ENCODE measurements at places on chromosomes 13 and 19. TPM values are rescaled to one million over a fixed set of nuclear protein-coding genes. Genes with fewer than 3 reads are reported as not detected.

Gene ARL11
- 0.44 TPM for total RNA-seq

Gene SLC10A2
- total RNA-seq = not detected

Gene PGLYRP1
- not detected for total RNA-seq

Gene KCNC3
- total RNA-seq = 2.7 TPM

Gene KLK14
- total RNA-seq = 0.21 TPM

Gene SERTM1
- 0.10 TPM for total RNA-seq

Gene SYNGR4
- not detected for total RNA-seq

DNA sequence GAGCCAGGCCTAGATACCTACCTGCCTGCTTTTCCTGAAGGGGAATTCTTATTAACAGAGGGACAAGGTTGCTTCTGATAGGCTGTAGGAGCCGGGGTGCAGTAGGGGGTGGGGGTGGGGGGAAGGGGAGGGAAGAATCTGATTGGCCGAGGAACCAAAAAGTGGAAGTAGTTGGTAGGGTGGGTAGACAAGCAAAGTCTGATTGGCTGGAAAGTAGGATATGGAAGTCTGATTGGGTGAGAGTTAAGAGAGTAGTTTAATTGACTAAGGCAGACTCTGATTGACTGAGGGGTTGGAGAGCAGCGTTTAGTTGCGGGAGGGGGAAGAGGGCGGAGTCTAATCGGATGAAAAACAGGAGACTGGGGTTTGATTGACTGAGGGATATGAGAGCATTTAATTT lies 9.4 kb upstream of the CYP4F22 start:
- DNase-seq = no peak

DNA sequence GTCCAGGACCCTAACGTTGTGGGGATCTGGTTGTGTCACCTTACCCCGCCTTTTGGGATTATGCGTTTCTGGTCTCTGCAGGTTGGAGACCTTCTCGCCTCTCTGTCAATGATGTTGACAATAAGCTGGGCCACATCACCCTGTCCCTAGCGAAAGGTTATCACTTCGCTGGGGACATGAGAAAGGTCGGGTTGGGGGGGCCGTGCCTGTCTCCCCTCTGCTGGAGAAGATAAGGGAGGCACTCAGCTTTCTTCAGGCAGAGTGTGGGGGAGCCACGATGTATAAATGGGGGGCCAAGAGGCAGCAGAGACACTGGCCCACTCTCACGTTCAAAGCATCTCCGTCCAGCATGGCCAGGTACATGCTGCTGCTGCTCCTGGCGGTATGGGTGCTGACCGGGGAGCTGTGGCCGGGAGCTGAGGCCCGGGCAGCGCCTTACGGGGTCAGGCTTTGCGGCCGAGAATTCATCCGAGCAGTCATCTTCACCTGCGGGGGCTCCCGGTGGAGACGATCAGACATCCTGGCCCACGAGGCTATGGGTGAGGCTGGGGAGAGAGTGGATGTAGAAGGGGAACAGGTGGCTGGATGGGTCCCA lies at the start of gene RLN3:
Gene RLN3 (plus strand): TSS at position 293 of the 595 bp plus-strand sequence. CDS start 57 bp downstream, at position 350.
- no peak for DNase-seq

DNA sequence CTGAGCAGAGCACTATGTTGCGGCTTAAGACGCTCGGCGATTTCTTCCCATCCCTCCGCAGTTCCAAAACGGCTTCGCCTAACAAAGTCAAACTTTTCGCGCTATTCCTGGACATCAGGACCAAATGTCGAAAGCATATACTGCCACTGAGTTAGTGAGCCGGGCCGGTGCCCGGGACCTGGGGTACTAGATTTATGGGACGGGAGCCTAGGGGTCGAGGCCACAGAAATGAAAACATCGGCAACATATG lies 699 bp downstream of the RCBTB2 start:
- no peak for DNase-seq

DNA sequence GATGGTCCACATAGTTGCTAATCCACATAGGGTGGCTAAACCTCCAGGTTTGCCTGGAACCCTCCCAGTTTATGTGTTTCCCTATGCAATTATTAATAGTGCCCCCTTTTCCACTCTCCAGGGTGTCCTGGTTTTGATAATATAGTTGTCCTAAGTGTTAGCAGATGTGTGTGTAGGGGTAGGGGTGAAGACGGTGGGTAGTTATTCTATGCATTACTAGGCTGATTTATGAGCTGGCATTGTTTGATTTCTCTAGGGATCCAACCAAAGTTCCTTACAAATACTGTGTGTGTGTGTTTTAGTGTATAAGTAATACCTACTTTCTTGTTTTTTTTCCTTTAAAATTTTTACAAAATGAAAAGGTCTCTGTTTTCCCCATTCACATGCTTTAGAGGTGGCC lies 21.1 kb downstream of the GTF2F2 start:
- DNase-seq = no peak

DNA sequence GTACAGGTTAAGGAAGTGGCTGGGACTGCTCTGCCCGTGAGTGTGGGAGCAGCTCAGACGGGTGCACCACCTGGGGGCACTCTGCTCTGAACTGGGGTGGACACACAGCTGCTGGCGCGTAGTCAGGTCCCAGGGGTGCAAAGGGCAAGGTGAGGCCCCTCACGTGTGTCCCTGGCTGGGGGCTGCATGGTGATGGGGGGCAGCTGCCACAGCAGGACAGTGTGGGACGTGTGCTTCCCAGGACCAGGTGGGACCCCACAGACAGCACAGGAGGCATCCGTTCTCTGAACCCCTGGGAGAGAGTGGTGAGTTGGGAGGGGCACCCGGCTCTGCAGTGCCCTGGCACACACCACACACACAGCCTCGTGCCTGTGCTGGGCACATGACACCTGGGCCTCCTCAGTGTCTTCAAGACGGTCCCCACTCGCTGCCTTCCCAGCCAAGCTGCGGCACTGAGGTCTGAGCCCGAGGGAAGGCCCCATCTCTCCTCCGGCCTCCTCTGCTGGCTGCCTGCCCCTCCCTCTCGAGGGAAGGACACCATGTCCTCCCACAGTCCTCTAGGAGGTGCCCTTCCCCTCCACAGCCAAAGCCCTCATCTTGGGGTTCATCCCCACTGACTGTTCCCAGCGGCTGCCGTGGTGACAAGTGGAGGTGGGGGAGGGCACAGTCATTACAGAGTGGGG lies 24.7 kb downstream of the CILP2 start:
- no peak for DNase-seq
